ENCODE measurements at places on chromosomes 2 and 18. TPM values are rescaled to one million over a fixed set of nuclear protein-coding genes. Genes with fewer than 3 reads are reported as not detected.

Gene LAMA1
- 2.2 TPM for total RNA-seq

Gene RAD51AP2
- not detected for total RNA-seq

Gene NYAP2
- total RNA-seq: not detected

Gene COL4A3
- 0.37 TPM for total RNA-seq

Measured in omental fat pad (tissue), 4 donors.